ENCODE measurements at places on chromosomes 11 and 22.
A peak's percentile ranks its signal among the peaks of the same experiment; 100 is the strongest.

DNA sequence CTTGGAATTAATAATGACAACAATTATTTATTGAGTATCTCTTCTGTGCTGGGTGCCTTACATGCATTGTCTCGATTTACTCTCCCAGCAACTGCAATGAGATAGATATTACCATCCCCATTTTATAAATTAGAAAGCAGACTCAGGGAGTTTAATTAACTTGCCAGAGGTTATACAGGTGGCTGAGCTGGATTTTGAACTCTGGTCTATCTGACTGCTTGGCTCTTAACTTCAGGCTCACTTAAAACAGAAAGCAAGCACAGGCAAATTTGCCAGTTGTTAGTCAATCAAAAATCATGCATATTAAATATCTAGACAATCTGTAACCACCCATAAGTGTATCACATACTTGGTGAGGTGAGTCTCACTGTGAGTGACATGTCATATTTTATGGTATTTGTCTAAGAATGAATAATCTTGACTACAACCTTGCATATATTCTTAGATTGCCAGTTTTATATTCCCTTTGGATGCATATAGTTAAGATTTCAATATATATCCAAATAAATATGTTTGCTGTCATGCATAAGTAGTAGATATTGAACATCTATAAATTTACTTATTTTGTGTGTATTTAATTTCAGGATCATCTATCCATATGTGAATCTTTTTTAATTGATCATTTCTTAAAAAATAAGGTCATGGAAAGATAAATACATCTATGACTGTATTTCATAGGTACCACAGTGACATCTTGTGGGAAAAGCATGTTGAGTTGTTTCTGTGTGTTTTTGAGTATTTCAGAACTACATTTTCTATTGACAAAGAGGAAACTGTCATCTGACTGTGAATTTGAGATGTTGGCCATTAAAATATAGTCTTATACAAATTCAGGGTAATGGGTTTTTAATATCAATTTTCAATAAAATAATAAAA lies 112.0 kb upstream of the ARHGAP42 start:
- DNase-seq = no peak

GRCh38 chr11:44982496-44983062 lies 31.9 kb upstream of the TP53I11 start:
- no peak for DNase-seq

- DNase-seq = no peak
Measured at GRCh38 chr11:57422669-57423068, 4.3 kb downstream of the SLC43A3 start.

DNA sequence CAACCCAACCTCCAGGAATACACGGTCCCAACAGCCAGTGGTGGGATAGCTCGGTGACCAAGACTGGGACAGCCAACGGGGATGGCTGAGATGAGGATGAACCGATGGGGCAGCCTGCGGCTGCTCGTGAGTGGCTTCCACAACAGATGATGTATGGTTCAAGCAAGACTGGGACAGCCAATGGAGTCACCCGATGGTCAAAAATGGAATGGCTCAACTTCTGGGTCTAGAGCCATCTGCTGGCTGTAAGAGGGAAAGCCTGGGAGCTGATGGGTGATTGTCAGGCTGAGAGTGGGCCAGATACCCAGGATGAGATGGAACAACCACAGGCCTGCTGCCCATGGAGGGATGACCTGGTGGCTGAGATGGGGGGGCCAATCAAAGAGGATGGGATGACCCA lies 35.5 kb downstream of the SYT7 start:
- DNase-seq = no peak

DNA sequence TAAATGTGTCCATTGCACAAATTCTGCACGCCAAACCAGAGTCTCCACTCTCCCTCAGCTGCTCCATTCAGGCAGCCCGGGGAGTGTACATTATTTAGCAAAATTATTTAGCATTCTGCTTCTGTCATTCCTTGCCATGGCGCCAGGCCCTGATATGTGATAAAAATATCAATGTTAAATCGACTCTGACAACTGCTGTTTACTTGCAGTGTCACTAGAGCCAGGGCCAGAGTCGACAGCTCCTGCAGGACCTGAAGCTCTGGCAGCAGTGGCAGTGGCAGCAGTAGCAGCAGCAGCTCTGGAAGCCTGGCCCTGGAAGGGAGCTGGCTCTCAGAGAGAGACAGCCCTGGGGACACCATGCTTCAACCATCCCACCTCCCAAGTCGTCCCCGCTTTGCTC lies 224.5 kb downstream of the BUD13 start:
- DNase-seq = no peak

- no peak for DNase-seq
Measured at GRCh38 chr11:26254378-26254777, 77.6 kb upstream of the ANO3 start.

DNA sequence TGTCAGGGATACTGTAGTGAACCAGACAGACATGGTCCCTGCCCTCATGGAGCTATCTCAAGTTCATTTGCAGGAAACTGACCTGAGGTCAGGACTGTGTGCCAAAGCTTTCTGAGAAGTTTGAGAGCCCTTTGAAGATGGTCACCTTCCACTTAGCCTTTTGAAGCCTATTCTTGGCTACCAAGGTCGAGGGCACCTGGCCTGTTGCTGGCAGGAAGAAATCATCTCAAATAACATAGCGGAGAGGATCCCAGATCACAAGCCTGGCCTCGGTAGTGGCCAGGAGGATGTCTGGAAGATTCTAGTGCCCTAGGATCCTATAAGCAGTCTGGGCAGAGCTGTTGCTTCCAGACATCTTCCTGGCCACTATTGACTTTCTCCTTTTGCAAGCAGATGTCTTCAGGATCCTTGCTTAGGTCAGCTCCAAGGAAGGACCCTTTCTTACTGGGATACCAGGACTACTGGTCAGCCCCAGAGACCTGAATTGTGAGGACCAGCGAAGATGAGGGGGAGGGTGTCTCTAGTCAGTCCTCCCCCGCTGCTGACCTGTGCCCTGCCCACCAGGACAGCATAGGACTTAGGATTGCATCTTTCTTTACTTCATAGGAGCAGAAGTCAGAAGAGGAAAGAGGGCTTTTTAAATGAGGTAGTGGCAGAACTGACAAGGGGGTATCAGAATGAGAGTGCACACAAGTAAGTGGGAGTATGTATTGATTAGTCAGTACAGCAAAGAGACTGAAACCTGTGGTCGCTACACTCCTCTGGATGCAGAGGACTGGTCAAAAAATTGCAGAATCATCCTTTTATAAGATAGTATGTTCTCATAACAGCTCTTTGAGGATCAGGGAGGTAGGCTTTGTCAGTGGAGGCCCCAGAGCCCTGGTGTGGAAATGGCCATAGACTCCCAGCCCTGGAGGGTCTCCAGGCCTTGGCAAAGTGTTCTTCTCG lies 94.8 kb downstream of the TEAD1 start:
- peak; percentile 13 for DNase-seq

DNA sequence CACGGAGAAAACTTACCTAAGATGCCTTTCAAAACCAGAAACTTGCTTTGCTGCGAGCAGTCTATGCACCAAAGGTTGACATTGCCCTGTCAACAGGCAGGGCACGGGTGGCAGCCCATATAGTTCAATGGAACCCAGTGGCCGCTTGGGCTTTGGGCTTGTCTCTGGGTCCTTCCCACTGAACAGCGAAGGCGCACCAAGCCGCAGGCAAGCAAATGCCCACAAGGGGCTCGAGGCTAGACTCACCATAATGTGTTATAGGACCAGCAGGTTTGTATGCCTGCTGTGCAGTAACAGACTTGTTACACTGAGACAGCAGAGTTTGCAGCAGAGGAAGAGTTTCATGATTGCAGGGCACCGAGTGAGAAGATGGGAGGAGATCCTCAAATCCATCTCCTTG lies 20.3 kb downstream of the CLDN5 start:
- no peak for DNase-seq

DNA sequence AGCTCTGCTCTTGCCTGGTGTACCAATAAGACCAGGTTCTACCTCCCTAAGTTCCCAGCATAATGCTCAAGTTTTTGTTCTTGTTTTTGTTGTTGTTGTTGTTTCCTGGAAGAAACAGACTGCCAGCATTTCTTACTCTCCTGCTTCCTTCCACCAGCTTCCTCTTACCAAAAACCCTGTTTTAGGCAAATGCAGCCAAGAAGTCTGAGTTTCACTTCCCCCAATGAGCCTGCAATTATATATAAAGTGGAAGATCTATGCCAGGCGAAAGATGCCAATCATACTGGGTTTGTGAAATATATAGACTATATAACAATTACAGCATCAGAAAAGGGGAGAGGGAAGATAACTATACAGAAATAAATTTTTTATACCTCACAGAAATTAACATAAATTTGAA lies 931.5 kb upstream of the FAT3 start:
- no peak for DNase-seq

- DNase-seq = no peak
Measured at GRCh38 chr11:119551420-119552105, 128.6 kb upstream of the THY1 start.

DNA sequence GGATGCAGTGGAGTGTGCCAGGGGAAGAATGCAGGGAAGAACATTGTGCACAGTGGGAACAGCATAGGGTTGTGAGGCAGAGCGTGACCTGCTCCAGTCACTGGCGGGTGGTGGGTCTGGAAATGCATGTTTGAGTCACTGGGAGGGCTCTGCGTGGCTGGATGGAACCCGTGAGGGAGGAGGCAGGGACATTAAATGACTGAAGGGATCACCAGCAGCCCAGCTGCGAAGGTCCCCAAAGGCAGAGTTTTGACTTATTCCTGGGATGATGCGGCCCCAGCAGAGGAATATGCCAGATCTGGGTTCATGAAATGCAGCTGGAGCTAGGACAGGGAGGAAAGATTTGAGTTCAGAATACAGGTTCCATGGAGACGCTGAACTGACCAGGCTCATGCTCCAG lies 104.0 kb upstream of the FGF3 start:
- no peak for DNase-seq

- DNase-seq = peak; percentile 82
Measured at GRCh38 chr22:46614025-46614931, 5.9 kb upstream of the GRAMD4 start.

GRCh38 chr22:25766418-25766817 lies 24.4 kb downstream of the MYO18B start:
- DNase-seq = no peak

DNA sequence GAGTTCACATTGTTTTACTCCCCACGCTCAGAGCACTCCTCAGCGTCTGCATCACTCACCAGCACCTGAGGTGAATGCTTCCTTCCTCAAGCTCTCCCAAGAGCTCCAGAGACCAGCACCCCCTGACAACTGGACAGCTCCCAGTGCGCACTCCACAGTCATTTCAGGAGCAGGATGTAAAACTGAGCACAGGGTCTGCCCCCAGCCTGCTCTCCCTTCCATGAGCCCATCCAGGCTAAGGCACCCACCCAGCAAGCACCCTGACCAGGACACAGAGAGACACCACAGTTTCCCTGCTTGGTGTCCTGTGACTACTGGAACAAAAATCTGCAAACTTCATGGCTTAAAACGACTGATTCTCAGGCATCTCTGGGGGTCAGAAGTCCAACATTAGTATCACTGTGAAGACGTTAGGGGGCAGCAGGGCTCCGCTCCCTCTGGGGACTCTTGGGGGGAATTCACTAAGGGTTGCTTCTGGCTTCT lies 3.3 kb downstream of the SCGB1D2 start:
- DNase-seq = peak; percentile 55

DNA sequence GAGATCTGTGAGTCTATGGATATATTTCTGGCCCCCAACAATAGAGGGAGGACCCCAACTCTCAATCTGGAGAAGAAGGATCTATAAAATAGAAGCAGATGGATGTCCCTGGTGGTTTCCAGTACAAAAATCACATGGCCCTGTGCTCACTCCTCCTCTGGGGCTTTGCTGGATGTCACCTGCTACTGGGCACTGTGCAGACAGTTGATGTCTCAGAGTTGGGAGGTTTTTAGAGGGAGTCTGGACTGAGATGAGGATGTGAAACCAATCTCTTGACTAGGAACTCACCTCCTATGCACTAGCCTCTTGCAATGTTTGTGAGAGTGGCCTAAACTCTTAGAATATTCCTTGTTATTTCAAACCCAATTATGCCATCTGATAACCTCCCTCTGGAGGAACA lies 107.2 kb downstream of the SCN3B start:
- no peak for DNase-seq

- DNase-seq = no peak
Measured at GRCh38 chr11:19680829-19681368, 31.7 kb upstream of the NAV2 start.

DNA sequence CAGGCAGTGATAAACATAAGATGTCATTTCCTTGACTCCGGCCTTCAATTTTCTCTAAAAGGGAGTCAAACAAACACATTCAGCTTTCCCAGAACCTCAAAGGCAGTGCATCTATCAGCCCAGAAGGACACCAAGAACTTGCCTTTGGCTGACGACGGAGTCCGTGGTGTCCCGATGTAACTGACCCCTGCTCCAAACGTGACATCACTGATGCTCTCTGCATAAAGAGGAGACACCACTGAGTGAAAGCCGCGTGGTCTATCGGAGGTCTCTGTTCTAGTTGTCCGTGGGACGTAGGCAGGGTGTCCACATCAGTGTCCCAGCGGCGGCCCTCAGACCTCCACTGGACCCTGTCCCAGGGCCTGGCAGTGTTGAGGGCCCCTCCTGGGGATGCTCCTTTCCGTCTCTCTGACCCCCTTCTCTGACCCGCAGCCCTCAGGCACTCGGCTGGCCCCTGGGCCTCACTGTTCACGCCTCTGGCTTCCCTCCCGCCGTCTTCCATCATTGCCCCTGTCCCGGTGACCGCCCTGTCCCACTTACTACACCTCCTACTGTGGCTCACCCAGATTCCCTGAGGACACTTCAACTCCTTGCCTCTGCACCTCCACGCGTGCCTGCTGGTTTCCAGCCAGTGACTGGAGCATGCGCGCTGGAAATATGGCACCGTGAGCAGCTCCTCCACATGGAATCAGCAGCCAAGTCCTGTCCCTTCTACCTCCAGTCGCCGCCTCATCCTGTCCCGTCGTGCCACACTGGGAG lies 70.4 kb downstream of the NCAPD3 start:
- DNase-seq = no peak

All from activated CD4-positive, alpha-beta T cell treated with anti-CD3 and anti-CD28 coated beads for 36 hours (primary cell).